Thoracic aorta endothelial cell (primary cell): ENCODE measurements at places on chromosomes 12 and 14. TPM values are rescaled to one million over a fixed set of nuclear protein-coding genes. Genes with fewer than 3 reads are reported as not detected.

GZMB gene
- total RNA-seq = not detected in 2 replicates

USP44 gene
- 0.27 and 1.7 TPM in 2 replicates for total RNA-seq

MYH6 gene
- not detected in 2 replicates for total RNA-seq

GPR137C gene
- 0.53 and 1.6 TPM in 2 replicates for total RNA-seq

OASL gene
- total RNA-seq = under 0.01 and 0.29 TPM in 2 replicates

CLEC9A gene
- not detected in 2 replicates for total RNA-seq

MDGA2 gene
- not detected in 2 replicates for total RNA-seq

SERPINA1 gene
- total RNA-seq = 0.13 TPM in 1 of 2 replicates, not detected in the other

PMCH gene
- 0.36 and 1.9 TPM in 2 replicates for total RNA-seq

PRKCH gene
- 160 and 163 TPM in 2 replicates for total RNA-seq

HOXC11 gene
- total RNA-seq = not detected in 2 replicates

PPM1H gene
- total RNA-seq = 2.0 and 2.8 TPM in 2 replicates
